ENCODE measurements at places on chromosomes 3 and 15. TPM values are rescaled to one million over a fixed set of nuclear protein-coding genes. Genes with fewer than 3 reads are reported as not detected.

LRRIQ4 gene
- polyA plus RNA-seq, result 0.03 TPM

SCN11A gene
- polyA plus RNA-seq, result 0.04 TPM

CFAP91 gene
- 3.4 TPM for polyA plus RNA-seq

COL6A5 gene
- 1.5 TPM for polyA plus RNA-seq

ZNF501 gene
- polyA plus RNA-seq, result 1.4 TPM

GOLGA8M gene
- 0.40 TPM for polyA plus RNA-seq

SMAD6 gene
- polyA plus RNA-seq, result 24.2 TPM

SLC15A2 gene
- polyA plus RNA-seq, result 13.6 TPM

CCDC13 gene
- 1.9 TPM for polyA plus RNA-seq

C3orf22 gene
- polyA plus RNA-seq, result not detected

PROS1 gene
- polyA plus RNA-seq, result 16.2 TPM

HGD gene
- polyA plus RNA-seq, result 2.6 TPM

CCR3 gene
- polyA plus RNA-seq, result 0.31 TPM

SKIL gene
- polyA plus RNA-seq, result 19.6 TPM

SI gene
- not detected for polyA plus RNA-seq

DCLK3 gene
- 0.08 TPM for polyA plus RNA-seq
